ENCODE measurements at places on chromosomes 3 and 15. TPM values are rescaled to one million over a fixed set of nuclear protein-coding genes. Genes with fewer than 3 reads are reported as not detected.

The CADPS gene
- 7.5 TPM for total RNA-seq

The RHOV gene
- 5.0 TPM for total RNA-seq

The SLC28A2 gene
- total RNA-seq = not detected

The ZNF501 gene
- total RNA-seq = 8.8 TPM

The VEPH1 gene
- 9.2 TPM for total RNA-seq

The DHX30 gene
- total RNA-seq = 98.1 TPM

The ALPK3 gene
- 23.0 TPM for total RNA-seq

The FOXB1 gene
- total RNA-seq = 10.8 TPM

The VIPR1 gene
- 7.1 TPM for total RNA-seq

The UBA7 gene
- total RNA-seq = 1.9 TPM

The TLR9 gene
- total RNA-seq = not detected

The CLK3 gene
- total RNA-seq = 45.2 TPM

The CELSR3 gene
- 27.9 TPM for total RNA-seq

The LRTM1 gene
- not detected for total RNA-seq

The GPR176 gene
- total RNA-seq = 131 TPM

The PARP9 gene
- total RNA-seq = 1.8 TPM

The MIX23 gene
- 78.0 TPM for total RNA-seq

The MST1R gene
- total RNA-seq = 6.2 TPM

The OR4F15 gene
- not detected for total RNA-seq

The ITPKA gene
- 1.2 TPM for total RNA-seq

The BOC gene
- total RNA-seq = 6.6 TPM

The GTPBP8 gene
- total RNA-seq = 18.6 TPM

The SLC27A2 gene
- total RNA-seq = 5.6 TPM

The SOX2 gene
- total RNA-seq = 245 TPM

The SPINK8 gene
- not detected for total RNA-seq

The MYL3 gene
- total RNA-seq = not detected

The ZCWPW2 gene
- 0.34 TPM for total RNA-seq

The CHDH gene
- total RNA-seq = 10.6 TPM

The ALS2CL gene
- 12.6 TPM for total RNA-seq

The GRM7 gene
- total RNA-seq = 0.39 TPM

The PODXL2 gene
- 37.8 TPM for total RNA-seq

The CCDC33 gene
- total RNA-seq = 5.6 TPM

The GPR160 gene
- 33.3 TPM for total RNA-seq

The PLSCR5 gene
- not detected for total RNA-seq

The C3orf52 gene
- total RNA-seq = 10.3 TPM

The SOX14 gene
- 0.70 TPM for total RNA-seq

The EXD1 gene
- 0.37 TPM for total RNA-seq

The GABRB3 gene
- 168 TPM for total RNA-seq

The GATA2 gene
- total RNA-seq = 1.5 TPM

The CCDC66 gene
- 17.9 TPM for total RNA-seq

The IL20RB gene
- total RNA-seq = 2.3 TPM

The FBLN2 gene
- total RNA-seq = 35.2 TPM

The CLDN18 gene
- total RNA-seq = 0.16 TPM

The BNC1 gene
- not detected for total RNA-seq

The TRIM71 gene
- total RNA-seq = 238 TPM

The CPEB1 gene
- 2.5 TPM for total RNA-seq

The TIGIT gene
- 0.07 TPM for total RNA-seq

The LDHAL6B gene
- total RNA-seq = not detected

The CASR gene
- 0.16 TPM for total RNA-seq

The C3orf49 gene
- not detected for total RNA-seq

The SAMMSON gene
- total RNA-seq = 0.13 TPM

The FANCD2OS gene
- not detected for total RNA-seq

The ZNF662 gene
- total RNA-seq = 2.9 TPM

The DPPA2 gene
- total RNA-seq = 15.0 TPM

The NMNAT3 gene
- total RNA-seq = 4.9 TPM

The GOLGA6A gene
- total RNA-seq = 6.0 TPM

The TAGLN3 gene
- 2.8 TPM for total RNA-seq

All from WTC11 (cell line).